CD4-positive, CD25-positive, alpha-beta regulatory T cell (primary cell): ENCODE measurements at places on chromosomes 5 and 9. TPM values are rescaled to one million over a fixed set of nuclear protein-coding genes. Genes with fewer than 3 reads are reported as not detected.

- no peak for DNase-seq
Observed at GRCh38 chr5:74148321-74148720, 492.2 kb downstream of the ENC1 start.

GRCh38 chr9:5787220-5787619, 45.7 kb downstream of the ERMP1 start:
- no peak for DNase-seq

- DNase-seq: no peak
Observed at GRCh38 chr9:20197976-20198685, 409.3 kb upstream of the SLC24A2 start.

Gene NOXA1
- total RNA-seq: 3.8 TPM

DNA sequence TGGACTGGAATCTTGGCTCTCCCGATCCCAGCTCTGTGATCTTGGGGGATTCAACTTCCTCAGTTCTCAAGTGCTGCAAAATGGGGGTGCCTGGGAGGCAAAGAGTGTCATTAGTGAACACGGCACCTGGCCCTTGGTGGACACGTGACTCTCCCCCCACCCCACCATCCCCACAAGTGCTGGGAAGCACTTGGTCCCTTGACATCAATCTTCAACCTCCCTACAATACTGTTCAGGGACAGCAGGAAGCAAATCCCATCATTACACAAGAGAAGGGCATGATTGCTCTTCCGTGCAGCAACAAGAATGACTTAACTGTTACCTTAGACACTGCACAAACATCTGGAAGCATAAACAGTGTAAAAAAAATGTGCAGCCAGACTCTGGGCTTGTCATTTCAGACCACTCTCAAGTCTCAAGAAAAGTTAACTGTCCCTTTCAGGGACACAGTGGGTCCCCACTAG, 61.4 kb downstream of the PSMB7 start:
- DNase-seq: no peak

Gene ZNF189
- 8.1 TPM for total RNA-seq

- DNase-seq: no peak
Observed at GRCh38 chr5:134798468-134798867, 39.9 kb downstream of the DDX46 start.

- DNase-seq: no peak
Observed at GRCh38 chr9:92499701-92500100, 17.4 kb upstream of the ASPN start.

Gene GPR21
- 3.6 TPM for total RNA-seq
